Activated CD4-positive, CD25-positive, alpha-beta regulatory T cell treated with anti-CD3 and anti-CD28 coated beads, Interleukin-2, amount 50 U/mL, for 72 hours (primary cell): ENCODE measurements at places on chromosomes 6 and 20.

DNA sequence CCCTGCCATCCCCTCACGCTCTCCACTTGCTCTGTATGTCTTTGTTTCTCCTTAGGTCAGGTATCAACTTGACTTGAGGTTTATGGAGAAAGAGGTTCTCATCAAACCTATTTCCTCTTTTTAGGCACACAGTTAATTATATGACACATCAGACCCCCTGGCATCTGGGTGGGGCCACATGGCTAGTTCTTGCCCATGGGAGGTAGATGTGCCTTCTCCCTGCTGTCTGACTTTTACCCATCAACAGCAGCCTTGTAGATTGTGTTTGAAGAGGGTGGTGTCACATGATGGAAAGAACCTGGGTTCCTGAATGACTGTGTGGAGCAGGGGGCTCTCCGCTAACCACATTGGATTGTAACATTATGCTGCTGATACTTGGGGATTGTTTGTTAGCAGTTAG is 7.2 kb upstream of the UQCC2 start:
- DNase-seq = no peak

- no peak for DNase-seq
These were observed 168.2 kb downstream of the THBS2 start for GRCh38 chr6:169085466-169085865.

GRCh38 chr6:160319246-160319645 is 28.9 kb upstream of the SLC22A3 start:
- DNase-seq = no peak

DNA sequence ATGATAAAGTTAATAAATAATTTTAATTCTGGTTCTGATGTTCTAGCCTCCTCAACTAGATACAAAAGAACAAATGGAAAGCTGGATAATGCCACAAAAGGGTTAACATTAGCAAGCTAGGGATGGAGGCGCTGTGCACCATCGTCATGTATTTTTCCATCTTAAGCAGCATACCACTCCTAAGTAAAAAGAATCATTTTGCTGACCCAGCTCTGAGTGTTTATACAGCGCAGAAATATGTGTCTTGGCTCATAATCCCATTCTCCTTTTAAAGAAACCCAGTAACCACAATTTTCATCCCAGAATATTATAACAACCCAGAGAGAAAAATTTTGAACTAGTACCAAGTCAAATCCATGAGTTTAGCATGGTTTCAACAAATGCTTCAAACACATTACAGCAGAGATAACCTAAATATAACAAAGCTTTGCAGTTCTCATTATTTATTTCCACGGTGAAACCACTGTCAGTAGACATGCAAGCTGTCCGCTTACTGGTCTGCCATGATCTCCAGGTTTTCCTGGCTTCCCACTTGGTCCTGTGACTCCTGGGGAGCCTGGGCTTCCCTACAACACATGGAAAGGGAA is 111.1 kb downstream of the COL12A1 start:
- no peak for DNase-seq

DNA sequence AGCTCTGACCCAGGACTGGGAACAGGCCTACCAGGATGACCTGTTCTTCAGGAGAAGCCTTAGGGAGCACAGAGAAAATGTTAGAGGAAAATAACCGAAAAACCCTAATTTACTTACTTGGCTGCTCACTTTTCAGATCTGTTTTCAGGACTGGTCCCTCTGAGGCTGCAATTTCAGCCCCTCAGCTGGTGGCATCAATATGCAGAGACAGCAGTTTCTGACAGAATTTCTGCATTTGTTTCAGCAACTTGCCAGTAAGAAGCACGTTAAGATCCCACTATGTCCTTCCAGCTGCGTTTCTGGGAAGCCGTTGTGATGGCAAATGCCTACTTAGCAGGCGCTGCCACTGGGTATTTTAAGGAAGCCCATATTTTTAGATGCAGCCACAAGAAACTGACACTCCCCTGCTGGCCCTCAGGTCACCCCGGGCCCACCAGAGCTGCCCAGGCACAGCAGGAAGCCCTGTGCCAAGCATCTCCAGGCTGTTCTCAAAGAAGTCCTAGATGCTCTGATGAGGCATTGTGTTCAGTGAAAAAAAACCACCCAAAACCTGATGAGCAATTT is 7.5 kb downstream of the YTHDF1 start:
- DNase-seq = no peak

DNA sequence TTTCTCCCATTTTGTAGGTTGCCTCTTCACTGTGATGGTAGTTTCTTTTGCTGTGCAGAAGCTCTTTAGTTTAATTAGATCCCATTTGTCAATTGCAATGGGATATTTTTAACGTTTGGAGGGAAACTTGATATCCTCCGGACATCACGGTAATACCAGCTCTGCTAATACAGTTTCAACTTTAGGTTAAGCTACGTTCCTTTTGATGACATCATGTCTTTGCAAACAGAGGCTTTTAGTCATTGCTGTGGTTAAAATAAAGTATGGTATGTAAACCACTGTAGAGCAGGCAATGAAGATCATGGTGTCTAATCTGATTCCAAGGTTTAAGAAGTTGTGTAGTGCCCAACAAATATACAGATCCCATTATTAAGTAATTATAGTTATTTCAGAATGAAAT is 168.0 kb upstream of the CHD6 start:
- no peak for DNase-seq
